ENCODE measurements at places on chromosomes 16 and 17. TPM values are rescaled to one million over a fixed set of nuclear protein-coding genes. Genes with fewer than 3 reads are reported as not detected.

Gene ENPP7
- not detected for total RNA-seq

Gene PALB2
- total RNA-seq, result 13.7 TPM

Gene SPN
- total RNA-seq, result not detected

Gene SLC5A10
- 0.16 TPM for total RNA-seq

Gene USP32
- 62.9 TPM for total RNA-seq

Gene PITPNM3
- 30.6 TPM for total RNA-seq

Gene ANKRD40CL
- total RNA-seq, result not detected

Gene TBX2
- 1.5 TPM for total RNA-seq

Gene ADAM11
- 0.16 TPM for total RNA-seq

Gene SLC47A1
- 1.1 TPM for total RNA-seq

Gene DDX52
- total RNA-seq, result 37.8 TPM

DNA sequence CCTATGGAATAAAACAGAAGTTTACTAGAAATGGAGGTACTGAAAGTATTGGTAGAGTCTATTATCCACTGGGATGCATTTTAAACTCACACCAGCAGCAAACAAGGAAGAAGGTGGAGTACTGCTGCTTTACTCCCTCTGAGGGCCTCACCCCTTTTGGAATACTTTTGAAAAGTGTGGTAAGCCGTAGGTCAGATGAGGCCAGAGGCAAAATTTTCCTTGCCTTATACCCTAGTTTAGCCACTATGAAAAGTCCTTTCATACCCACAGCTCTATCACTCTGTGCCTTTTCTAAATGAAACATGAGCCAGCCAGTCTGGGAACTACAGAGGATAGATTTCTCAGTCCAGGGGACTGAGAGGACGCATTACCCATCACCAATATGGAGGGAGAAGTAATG, 14.0 kb downstream of the GDE1 start:
- no peak for DNase-seq

GRCh38 chr17:61464843-61465180, 12.6 kb downstream of the TBX4 start:
- no peak for DNase-seq

DNA sequence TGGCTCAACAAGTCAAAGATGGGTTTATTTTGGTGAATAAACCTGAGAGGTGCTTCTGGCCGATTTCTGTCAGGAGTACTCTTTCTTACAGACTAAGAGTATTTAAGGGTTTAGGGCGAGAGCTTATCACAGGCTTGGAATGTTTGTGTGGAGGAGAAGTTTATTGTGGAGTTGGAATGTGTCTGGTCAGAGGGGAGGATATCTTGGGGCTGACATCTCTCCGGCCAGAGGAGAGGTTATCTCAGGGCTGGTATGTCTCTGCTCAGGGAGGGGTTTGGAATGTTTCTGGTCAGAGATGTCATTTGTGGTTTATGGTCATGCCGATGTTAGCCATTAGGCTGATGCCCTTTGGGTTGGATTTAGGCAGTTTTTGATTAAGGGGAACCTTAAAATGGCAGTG, 236.4 kb upstream of the EEF2KMT start:
- no peak for DNase-seq

DNA sequence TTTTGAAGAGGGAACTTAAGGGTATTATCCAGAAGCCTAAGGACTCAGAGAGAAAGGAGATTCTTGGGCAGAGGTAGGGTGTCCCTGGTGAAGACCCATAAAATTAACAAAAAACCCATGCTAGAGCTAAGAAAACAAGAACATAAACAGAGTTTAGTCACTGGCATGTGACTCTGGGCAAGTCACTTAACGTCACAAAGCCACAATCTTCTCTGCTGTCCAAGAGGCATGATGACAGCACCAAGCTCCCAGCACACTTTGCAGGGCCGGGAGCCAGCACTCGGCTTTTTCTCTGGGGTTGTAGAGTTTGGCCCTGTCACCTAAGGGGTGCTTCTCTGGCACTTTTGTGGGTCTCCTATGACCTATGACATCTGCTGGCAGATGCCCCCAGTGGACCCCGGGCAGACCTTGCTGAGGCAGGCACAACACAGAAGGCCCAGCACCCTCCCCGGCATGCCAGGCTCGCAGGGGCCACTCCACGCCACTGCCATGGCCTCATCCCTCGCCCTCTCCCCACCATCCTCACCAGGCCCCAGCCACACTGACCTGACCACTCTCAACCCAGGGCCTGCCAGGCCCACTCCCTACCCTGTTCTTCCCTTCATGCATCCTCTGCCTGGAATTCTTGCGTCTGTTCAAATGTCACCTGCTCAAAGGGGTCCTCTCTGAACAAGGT, 69.8 kb downstream of the DYNLRB2 start:
- no peak for DNase-seq

GRCh38 chr17:77326076-77326591, 185.4 kb downstream of the SEC14L1 start:
- DNase-seq, result no peak

GRCh38 chr16:72255786-72256185, 83.8 kb upstream of the PMFBP1 start:
- DNase-seq, result no peak

GRCh38 chr16:84593825-84594724, 23.8 kb downstream of the COTL1 start:
- no peak for DNase-seq

GRCh38 chr17:11889266-11889665, 108.0 kb downstream of the ZNF18 start:
- no peak for DNase-seq

DNA sequence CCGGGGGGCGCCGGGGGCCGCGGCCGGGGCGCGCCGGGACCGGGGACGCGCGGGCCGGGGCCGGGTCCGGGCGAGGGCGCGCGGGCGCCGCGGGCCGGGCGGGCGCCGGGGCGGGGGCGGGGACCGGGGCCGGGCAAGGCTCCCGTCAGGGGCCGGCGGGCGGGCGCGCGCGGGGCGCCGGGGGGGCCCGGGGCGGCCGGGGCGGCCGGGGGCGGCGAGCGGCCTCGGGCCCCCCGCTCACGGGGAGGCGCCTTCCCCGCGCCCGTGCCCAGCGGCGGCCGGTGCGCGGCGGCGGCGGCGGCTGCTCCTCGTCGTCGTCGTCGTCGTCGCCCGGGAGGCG, 563 bp downstream of the ZCCHC14 start:
- no peak for DNase-seq

- no peak for DNase-seq
Measured at GRCh38 chr17:19996086-19996485, 13.1 kb upstream of the SPECC1 start.

- DNase-seq, result no peak
Measured at GRCh38 chr17:77968788-77969187, 10.3 kb downstream of the TNRC6C start.

- no peak for DNase-seq
Measured at GRCh38 chr16:4800290-4801041, 2.0 kb downstream of the ROGDI start.

DNA sequence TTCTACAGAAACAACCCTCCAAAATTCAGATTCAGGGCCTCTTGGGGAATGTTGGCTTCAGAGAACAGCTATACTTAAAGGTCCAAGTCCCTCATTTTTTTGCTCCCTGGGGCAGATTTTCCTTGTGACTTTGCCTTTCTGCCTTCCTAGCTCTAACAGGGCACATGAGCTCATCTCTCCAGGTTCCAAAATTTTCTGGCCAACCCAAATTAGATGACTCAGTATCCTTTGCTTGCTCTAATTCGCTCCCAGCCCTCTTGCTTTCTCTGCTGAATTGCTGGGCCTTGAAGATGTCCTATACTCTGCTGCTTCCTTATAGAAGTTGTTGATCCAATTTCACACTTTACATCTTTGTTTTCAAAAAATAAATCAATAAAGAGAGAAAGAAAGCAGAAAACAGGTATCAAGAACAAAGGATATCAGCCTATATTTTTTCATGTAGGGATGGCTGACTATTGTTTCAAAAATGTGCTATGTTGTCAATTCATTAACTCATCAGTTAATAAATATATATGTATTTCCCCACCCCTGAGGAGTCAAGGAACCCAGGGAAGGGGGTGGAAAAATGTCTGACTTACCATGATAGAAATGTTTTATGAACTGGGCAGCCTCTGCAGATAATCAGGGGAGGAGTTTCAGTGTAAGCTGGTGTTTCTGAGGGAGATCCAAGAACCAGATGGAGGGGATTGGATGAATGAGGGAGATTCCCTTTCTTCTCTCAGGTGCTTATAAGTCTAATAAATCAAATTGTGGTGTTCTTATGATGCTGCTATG, 1.0 kb upstream of the KRTAP4-2 start:
- DNase-seq, result no peak

- DNase-seq, result peak; percentile 3
Measured at GRCh38 chr17:35931794-35932425, 1.3 kb upstream of the RDM1 start.

DNA sequence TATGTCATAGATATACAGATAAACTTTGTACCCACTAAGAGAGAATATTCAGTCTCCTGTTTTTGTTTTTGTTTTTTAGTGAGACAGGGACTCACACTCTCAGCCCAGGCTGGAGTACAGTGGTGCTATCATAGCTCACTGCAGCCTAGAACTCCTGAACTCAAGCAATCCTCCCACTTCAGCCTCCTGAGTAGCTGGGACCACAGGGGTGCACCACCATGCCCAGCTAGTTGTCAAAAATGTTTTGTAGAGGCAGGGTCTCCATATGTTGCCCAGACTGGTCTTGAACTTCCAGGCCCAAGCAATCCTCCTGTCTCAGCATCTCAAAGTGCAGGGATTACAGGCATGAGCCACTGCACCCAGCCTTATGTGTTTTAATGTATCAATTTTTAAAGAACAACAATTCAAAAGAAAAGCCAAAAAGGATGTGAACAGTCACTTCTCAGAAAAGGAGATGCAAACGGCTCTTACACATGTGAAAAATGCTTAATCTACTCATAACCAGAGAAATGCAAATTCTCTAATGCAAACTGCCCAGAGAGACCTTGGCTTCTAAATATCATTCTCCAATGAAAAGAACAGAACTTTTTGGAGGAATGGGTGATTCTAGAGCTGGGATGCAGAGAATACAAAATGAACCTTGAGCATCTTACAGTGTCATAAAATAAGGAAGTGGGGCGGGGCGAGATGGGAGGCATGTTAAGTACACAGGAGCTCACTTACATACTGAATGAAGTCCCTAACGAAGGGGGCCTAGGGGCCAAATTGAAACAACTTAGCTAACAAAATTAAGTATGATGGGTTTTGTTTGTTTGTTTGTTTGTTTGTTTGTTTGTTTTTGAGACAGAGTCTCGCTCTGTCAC, 7.3 kb upstream of the CMTM3 start:
- DNase-seq, result no peak

DNA sequence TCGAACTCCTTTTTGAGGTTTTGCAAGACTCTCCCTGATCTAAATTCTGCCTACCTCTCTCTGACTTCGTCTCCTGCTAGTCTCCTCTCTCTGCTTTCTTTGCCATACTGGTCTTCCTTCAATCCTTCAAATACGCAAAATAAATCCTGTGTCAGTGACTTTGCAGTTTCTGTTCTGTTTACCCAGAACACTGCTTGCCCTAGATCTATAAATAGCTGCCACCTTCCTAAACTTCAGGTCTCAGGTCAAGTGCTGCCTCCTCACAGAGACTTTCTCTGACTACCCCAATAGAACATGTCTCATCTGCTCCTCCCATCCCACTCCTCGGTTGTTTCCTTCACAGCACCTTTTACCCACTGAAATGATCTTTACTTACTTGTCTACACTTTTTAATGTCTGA, 78.9 kb downstream of the TRIM37 start:
- DNase-seq, result no peak

GRCh38 chr17:31486351-31487062, 95.0 kb downstream of the RAB11FIP4 start:
- DNase-seq, result no peak

DNA sequence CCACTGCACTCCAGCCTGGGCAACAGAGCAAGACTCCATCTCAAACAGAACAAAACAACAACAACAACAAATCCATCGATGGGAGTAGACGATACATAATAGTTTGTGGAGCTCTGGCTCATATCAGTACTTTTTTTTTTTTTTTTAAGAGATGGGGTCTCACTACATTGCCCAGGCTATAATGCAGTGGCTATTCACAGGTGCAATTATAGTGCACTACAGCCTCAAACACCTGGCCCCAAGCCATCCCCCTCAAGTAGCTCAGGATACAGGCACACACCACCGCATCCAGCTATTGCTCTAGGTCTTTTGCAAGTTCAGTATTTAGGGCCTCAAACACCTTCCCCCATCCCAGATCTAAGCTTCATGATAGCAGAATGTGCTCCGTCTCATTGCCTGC, 110.6 kb downstream of the KATNIP start:
- no peak for DNase-seq

GRCh38 chr16:85157813-85158742, 45.8 kb upstream of the CIBAR2 start:
- no peak for DNase-seq

- DNase-seq, result no peak
Measured at GRCh38 chr17:81558115-81558468, 5.9 kb upstream of the FAAP100 start.

DNA sequence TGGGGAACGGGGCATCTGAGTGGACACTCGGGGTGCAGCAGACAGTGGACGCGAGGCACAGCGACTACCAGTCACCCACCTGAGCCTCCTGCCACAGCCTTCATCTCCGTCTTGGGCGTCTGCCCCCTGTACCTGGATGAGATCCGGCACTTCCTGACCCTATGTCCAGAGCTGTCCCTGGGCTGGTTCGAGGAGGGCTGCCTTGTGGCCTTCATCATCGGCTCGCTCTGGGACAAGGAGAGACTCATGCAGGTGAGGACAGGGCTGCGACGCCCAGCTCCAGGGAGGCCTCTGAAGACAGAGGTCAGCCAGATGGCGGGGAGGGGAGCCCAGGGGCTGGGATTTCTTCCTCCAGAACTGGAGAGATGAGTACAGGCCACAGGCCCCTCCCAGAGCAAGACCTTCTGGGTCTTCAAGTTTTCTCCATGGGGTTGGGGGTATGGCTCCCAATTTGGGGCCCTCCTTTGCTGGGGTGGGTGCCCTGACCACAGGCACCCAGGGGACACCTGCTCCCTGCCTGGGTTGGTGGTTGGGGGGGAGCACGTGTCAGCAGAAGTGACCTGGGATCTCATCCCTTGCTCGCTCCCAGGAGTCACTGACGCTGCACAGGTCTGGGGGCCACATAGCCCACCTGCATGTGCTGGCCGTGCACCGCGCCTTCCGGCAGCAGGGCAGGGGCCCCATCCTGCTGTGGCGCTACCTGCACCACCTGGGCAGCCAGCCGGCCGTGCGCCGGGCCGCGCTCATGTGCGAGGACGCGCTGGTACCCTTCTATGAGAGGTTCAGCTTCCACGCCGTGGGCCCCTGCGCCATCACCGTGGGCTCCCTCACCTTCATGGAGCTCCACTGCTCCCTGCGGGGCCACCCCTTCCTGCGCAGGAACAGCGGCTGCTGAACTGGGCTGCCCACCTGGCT, 1.9 kb downstream of the AANAT start:
- no peak for DNase-seq

DNA sequence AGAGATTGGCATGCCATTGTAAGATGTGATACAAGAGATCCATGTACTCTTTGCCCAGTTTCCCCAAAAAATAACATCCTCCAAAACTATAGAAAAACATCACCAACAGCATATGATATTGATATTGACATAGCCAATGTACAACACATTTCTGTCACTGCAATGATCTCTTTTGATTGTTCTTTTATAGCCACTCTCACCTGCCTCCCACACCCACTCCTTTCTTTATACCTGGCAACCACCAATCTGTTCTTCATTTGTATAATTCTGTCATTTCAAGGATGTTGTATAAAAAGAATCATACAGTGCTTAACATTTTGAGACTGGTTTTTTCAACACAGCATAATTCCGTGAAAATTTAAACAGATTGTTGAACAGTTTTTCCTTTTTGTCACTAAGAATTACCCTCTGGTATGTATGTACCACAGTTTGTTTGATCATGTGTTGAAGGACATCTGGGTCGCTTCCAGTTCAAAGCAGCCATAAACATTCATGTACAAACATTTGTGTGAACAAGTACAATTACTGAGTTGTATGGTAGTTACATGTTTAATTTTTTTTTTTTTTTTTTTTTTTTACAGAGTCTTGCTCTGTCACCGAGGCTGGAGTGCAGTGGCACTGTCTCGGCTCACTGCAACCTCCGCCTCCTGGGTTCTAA, 9.9 kb downstream of the KRTAP9-1 start:
- DNase-seq, result no peak
